ENCODE measurements at places on chromosomes 2 and 18.

DNA sequence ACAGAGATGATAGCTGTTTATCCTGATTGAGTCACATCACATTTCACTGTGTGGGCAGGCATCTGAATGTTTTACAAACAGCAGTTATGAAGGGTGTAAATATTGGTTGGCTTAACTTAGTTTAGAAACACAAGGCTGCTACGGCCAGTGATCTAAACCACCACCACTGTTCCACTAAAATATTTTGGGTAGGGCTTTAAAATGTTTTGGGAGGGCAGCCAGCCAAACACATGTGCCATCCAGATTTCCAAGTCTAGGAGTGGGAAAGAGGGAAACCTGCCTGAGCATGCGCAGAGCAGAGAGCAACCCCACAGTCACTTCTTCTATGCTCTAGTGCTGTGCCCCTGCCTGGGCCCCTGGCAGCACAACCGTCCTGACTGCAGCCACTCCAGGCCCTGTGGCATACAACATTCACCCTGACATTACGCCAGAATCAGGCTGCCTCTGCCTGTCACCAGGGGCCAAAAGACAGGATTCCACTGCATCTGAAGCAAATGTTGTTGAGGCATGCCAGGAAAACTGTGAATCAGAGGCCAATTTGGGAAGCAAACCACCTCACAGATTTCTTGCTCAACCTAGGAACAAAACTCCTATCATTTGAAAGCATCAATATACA is 74.8 kb upstream of the COL5A2 start:
- no peak for DNase-seq

DNA sequence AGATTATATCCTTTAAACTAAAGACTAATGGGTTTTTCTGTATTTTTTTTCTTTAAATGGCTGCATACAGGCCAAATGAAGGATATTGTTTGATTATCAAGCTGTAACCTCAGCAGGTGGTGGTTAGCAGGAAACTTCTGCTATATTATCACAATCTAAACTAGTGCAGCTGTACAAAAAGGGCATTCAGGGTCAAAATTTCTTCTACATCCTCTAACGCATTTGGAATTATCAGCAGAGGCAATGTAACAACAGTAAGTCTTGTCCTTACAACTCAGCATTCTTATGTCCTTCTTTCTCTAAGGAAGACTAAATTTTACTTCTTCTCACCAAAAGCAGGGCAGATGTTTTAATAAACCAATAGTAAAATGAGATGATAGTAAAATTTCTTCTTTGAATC is 135.8 kb upstream of the FN1 start:
- DNase-seq: no peak

DNA sequence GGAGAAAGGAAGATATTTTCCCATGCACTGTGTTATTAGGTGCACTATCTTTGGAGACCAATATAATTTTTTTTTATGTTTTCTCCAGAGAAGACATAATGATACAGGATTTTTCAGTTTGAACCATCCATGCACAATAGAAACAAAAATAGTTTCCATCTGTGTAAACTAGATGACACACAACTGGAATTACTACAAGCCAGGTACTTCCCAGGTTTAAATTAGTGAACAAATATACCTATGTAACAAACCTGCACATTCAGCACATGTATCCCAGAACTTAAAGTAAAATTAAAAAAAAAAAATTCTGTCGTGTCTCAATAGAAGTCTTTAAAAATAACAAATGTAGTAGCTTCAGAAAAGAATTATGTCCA is 1616.8 kb upstream of the ACVR2A start:
- no peak for DNase-seq

GRCh38 chr18:59060551-59060950 is 79.1 kb upstream of the SEC11C start:
- DNase-seq: no peak

- no peak for DNase-seq
Measured at GRCh38 chr2:95323347-95324155, 26.4 kb downstream of the KCNIP3 start.

GRCh38 chr2:98091738-98092137 is 4.8 kb downstream of the VWA3B start:
- DNase-seq: no peak

DNA sequence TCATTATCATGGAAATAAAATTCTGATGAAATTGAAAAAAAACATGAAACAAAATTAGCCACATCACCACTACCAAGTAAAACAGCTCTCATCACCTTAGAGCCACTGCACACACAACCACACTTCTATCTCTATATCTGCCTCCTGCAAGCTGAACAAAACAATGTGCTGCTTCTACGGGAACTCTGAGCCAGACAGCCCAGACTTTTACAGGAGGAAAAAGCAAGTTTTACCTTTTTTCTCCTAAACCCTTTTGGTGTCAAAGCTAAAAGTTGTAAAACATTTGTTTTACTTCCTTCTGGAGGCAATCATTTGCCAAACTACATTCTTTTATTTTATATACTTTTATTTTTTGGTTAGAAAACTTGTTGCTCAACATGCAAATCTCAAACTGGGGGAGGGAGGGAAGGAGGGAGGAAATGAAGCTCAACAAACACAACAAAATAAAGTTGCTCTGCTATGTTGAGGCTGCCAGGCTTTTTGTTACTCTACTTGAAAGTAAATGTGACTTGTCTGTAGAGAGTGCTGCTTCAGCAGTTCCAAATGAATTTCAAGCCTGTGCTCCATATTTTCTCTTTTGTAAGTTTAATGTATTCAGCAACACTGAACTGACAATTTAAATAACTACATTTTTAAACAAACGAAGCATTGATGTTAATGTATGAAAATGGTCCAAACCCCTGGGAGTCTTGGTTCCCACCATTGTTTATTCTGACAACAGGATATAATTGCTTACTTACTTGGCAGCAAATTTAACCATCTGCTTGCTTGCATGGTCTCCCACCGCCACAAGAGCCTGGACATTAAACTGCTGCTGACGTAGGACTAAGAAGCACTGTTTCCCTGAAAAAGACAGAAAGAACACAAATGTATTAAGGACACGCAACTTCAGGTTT is 24.5 kb downstream of the DARS1 start:
- no peak for DNase-seq

- DNase-seq: no peak
Measured at GRCh38 chr2:68809324-68810240, 61.6 kb downstream of the BMP10 start.

GRCh38 chr2:168401048-168401556 is 55.0 kb upstream of the CERS6 start:
- no peak for DNase-seq

GRCh38 chr2:33426666-33427231 is 49.7 kb upstream of the RASGRP3 start:
- DNase-seq: no peak

Data from amygdala (tissue), 56 donors.